ENCODE measurements at places on chromosomes 1 and 21.

GRCh38 chr1:234281826-234282489 is 91.3 kb upstream of the COA6 start:
- no peak for DNase-seq

DNA sequence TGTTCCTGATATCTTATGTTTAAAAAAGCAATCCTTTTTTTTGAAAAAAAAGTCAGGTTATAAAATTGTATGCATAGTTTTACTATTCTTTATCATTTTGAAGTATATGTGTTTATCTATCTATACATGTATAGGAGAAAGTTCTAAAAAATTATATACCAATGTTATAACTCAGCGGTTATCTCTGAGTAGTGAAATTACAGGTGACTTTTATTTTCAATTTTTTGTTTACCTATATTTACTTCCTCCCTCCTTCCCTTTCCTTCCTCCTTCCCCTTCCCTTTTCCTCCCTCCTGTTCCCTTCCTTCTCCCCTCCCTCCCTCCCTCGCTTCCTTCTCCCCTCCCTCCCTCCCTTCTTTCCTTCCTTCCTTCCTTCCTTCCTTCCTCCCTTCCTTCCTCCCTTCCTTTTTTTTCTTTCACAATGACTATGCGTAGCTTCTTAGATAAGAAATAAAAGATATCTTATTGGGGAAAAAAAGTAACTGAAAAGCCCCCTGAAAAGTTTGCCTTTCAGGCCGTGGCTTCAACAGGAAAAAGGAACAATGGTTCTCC is 77.1 kb downstream of the ABCA4 start:
- DNase-seq = no peak

DNA sequence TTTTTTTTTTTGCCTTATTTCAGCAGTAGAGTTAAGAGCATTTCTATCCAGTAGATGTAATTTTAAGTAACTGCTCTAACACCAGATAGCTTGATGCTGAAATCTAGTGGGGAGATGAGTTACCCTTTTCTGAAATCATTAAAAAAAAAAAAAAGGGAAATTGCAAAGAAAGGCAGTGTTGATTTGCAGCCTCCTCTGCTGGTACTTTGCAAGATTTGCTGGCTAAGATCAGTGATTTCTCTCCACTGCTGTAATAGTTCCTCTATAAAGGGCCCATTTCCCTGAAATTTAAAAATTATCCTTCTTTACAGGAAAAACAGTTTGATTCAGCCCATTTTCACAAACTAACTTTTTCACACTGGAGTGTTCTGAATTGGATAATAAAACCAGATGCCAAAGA is 120.6 kb downstream of the PTBP2 start:
- DNase-seq = no peak

DNA sequence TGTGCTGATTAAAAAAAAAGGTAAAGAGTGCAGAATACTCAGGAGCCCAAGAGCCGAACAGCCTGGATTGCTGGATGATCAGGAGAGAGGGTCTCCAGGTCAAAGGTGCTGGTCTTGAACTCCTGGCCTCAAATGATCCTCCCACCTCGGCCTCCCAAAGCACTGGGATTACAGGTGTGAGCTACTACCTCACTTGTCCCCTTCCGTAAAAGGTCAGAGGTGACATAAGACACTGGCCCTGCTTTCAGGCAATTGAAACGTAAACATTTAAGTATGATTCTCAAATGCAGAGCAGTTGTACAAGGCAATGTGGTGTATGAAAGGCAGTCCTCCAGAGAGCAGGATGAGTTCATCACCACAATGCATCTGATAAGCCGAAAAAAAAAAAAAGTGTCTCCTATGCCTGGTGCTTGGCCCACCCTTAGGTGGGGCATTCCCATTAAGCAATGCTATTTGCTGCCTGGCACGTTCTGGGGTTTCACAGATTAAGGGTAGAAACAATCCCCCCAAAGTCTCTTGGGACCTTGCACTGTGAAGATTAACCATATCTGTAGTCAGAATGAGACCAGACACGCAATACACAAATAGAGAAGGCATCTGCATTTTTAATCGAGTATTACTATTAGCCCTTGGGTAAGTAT is 47.7 kb downstream of the PARP1 start:
- no peak for DNase-seq

GRCh38 chr1:154407198-154408091 is 2.3 kb downstream of the IL6R start:
- DNase-seq = peak; percentile 83

GRCh38 chr1:5975133-5975880 is 16.9 kb downstream of the NPHP4 start:
- DNase-seq = peak; percentile 59

- DNase-seq = no peak
These were observed 1.5 kb upstream of the TINAGL1 start for GRCh38 chr1:31574749-31575368.

Data from stimulated activated CD4-positive, alpha-beta T cell treated with anti-CD3 and anti-CD28 coated beads, Interleukin-15, amount 100 ng/mL, for 24 hours (primary cell).